Thoracic aorta endothelial cell (primary cell): ENCODE measurements at places on chromosomes 4 and X. TPM values are rescaled to one million over a fixed set of nuclear protein-coding genes. Genes with fewer than 3 reads are reported as not detected.

The CMC4 gene
- total RNA-seq, result 10.6 and 10.8 TPM in 2 replicates

The SCRG1 gene
- under 0.01 and 0.07 TPM in 2 replicates for total RNA-seq

The PAGE1 gene
- not detected in 2 replicates for total RNA-seq

The LARP7 gene
- 35.5 and 42.7 TPM in 2 replicates for total RNA-seq

The DUSP9 gene
- 0.13 and 0.29 TPM in 2 replicates for total RNA-seq

The ZNF141 gene
- total RNA-seq, result 19.9 and 20.2 TPM in 2 replicates

The PLP1 gene
- total RNA-seq, result not detected in 2 replicates

The TMSB15C gene
- total RNA-seq, result 6.4 and 7.3 TPM in 2 replicates

The PNMA6F gene
- total RNA-seq, result not detected in 2 replicates

The SLC9B2 gene
- 31.6 and 41.5 TPM in 2 replicates for total RNA-seq

The TMPRSS11B gene
- not detected in 2 replicates for total RNA-seq

The FRMPD4 gene
- under 0.01 TPM in 1 of 2 replicates, not detected in the other for total RNA-seq

The FAM114A1 gene
- total RNA-seq, result 162 and 197 TPM in 2 replicates

The IL2RG gene
- not detected in 2 replicates for total RNA-seq

The CT45A1 gene
- total RNA-seq, result not detected in 2 replicates

The TCEAL1 gene
- total RNA-seq, result 22.4 and 23.1 TPM in 2 replicates

The CYTL1 gene
- 45.8 and 113 TPM in 2 replicates for total RNA-seq

The GC gene
- not detected in 2 replicates for total RNA-seq

The BEND2 gene
- not detected in 2 replicates for total RNA-seq

The USP17L25 gene
- not detected in 2 replicates for total RNA-seq

The ALAS2 gene
- total RNA-seq, result not detected in 2 replicates

The PUDP gene
- 16.9 and 44.4 TPM in 2 replicates for total RNA-seq

The PAGE2B gene
- not detected in 2 replicates for total RNA-seq

The NRK gene
- 1.6 and 5.3 TPM in 2 replicates for total RNA-seq

The MAGEA2 gene
- total RNA-seq, result not detected in 2 replicates

The DDX3X gene
- total RNA-seq, result 401 and 456 TPM in 2 replicates

The RS1 gene
- not detected in 2 replicates for total RNA-seq

The NEUROG2 gene
- total RNA-seq, result not detected in 2 replicates

The AFF2 gene
- 0.22 TPM in 1 of 2 replicates, not detected in the other for total RNA-seq

The MAGIX gene
- 0.36 and 0.40 TPM in 2 replicates for total RNA-seq

The NR3C2 gene
- total RNA-seq, result 20.1 and 33.7 TPM in 2 replicates

The ADAM29 gene
- total RNA-seq, result not detected in 2 replicates

The TIGD4 gene
- 0.27 and 0.29 TPM in 2 replicates for total RNA-seq

The KLHL13 gene
- 19.0 and 22.1 TPM in 2 replicates for total RNA-seq

The LRP2BP gene
- 0.53 and 0.57 TPM in 2 replicates for total RNA-seq

The SERTM2 gene
- not detected in 2 replicates for total RNA-seq

The KLKB1 gene
- not detected in 2 replicates for total RNA-seq

The RASSF6 gene
- under 0.01 TPM in 1 of 2 replicates, not detected in the other for total RNA-seq

The PRDM5 gene
- total RNA-seq, result 10.1 and 10.7 TPM in 2 replicates

The TLL1 gene
- total RNA-seq, result 8.0 and 15.2 TPM in 2 replicates
